ENCODE measurements at places on chromosomes 1 and 21.

DNA sequence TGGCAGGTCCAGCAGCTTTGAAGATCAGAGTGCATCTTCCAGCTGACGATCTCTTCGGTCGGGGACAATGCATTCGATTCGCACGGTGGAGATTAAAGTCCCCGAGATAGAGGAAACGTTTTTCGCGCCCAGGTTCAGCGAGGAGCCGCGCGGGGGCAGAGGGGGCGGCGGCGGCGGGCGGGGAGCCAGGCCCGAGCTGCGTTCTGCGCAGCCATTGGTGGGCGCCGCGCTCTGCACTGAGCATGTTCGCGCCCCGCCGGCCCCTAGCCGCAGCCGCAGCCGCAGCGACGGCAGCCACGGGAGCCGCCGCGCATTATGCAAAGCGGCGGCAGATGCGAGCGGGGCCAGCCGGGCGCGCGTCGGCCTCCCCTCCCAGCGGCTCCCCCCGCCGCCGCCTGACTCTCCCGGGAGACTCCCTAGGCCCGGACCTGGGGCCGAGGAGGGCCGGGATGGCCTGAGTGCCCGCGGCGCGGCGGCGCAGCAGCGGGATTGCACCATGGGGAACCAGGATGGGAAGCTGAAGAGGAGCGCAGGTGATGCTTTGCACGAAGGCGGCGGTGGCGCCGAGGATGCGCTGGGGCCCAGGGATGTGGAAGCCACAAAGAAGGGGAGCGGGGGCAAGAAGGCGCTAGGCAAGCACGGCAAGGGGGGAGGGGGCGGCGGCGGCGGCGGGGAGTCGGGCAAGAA lies at the start of gene FMN2:
Gene FMN2, plus strand, starts transcription at position 270 of the 687 bp plus-strand sequence. Its CDS starts 227 bp downstream, at position 497.
- DNase-seq = peak; percentile 56

DNA sequence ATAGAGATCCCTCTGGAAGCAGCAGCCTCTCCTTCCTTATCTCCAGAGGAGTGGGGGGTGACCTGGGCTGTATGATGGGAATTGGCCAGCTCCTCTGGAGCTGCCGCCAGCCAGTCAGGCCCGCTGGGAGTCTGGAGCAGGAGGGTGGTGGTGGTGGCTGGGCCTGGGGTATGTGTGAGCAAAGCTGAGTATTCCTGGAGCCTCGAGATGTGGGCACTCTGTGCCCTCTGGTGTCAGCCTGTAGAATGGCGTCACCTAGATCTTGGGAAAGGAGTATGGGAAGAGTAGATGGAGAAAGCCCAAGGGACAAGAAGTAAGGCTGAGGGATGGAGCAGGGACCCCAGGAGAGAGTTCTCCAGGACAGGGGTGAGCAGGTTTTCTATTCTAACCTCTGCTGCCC lies 16.0 kb downstream of the VANGL2 start:
- no peak for DNase-seq

DNA sequence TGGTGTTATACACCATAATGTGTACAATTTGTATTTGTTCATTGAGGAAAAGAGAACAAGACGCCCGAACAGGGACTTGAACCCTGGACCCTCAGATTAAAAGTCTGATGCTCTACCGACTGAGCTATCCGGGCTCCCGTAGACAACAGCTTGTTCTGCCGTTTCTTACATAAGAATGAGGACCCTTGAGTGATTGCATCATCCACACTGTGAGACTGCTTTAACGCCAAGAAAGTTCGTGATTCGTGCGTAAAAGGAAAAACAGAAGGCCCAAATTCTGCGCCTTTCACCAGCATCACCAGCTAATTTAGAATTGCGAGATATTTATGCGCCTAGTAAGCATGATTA lies 9.3 kb upstream of the MDM4 start:
- DNase-seq = peak; percentile 83

DNA sequence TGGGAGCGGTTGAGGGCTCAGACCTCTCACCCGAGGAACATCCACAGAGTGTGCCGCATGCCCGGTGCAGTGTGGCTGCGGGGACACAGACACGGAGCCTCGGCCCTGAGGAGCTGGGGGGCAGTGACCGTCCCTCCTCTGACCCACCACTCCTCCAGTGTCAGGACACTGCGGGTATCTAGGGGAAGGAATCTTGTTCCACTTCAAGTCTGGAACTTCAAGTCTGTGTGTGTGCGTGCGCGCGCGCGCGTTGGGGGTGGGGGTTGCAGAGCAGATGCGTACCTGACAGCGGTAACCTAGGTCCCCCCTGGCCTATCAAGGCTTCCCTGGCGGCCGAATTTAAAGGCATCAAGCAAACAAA lies 17.3 kb downstream of the PCSK9 start:
- no peak for DNase-seq

DNA sequence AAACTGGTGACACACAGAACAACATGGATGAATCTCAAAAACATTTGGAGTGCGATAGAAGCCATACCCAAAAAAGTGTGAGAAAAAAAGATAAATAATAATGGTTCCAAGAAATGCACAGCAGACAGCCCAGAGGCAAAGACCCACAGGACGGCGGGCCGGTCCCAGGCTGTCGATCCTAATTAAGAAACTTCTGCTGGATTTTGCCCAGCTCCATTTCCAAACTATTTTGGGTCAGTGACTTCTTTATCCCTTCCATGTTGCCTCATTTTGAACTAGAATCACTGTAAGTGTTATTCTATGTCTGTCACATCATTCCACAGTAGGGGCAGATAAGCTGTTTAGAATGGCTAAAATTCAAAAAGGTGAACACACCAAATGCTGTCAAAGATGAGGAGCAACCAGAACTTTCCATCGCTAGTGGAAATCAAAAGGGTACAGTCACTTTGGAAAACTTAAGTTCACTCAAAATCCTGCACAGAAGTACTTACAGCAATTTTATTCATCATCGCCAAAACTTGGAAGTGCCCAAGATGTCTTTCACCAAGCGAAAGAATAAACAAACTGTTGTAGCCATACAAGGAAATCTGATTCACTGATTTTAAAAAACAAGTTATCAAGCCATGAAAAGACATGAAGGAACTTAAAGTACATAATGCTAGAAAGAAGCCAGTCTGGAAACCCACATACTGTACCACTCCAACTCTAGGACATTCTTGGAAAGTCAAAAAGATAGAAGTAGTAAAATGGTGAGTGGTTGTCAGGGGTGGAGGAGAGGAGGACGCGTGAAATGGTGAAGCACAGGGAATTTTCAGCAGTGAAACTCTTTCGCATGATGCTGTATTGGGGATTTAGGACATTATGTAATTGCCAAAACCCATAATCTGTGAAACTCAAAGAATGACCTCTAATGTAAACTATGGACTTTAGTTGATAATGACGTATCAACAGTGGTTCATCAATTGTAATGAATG lies 7.5 kb downstream of the NBPF1 start:
- no peak for DNase-seq

- peak; percentile 11 for DNase-seq
Measured at GRCh38 chr1:230753586-230754251, 6.5 kb downstream of the CAPN9 start.

DNA sequence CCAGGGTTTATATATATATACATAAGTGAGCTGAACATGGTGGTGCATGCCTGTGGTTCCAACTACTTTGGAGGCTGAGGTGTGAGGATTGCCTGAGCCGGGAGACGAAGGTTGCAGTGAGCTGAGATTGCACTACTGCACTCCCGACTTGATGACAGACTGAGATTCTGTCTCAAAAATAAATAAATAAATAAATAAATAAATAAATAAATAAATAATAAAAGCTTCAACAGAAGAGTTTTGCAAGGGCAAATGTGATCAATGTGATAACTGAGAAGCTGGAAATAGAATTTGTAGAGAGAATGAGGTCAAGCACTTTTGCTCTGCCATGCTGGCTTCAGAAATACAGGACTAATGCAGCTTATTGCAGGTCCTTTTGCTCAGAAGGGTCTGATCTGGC lies 855.8 kb upstream of the PRMT6 start:
- no peak for DNase-seq

Data from caudate nucleus (tissue), 63 donors.